ENCODE measurements at places on chromosomes 11 and 22. TPM values are rescaled to one million over a fixed set of nuclear protein-coding genes. Genes with fewer than 3 reads are reported as not detected.

Gene RIMBP3C
- 0.35 TPM for polyA plus RNA-seq

Gene SCO2
- 1.6 TPM for polyA plus RNA-seq

DNA sequence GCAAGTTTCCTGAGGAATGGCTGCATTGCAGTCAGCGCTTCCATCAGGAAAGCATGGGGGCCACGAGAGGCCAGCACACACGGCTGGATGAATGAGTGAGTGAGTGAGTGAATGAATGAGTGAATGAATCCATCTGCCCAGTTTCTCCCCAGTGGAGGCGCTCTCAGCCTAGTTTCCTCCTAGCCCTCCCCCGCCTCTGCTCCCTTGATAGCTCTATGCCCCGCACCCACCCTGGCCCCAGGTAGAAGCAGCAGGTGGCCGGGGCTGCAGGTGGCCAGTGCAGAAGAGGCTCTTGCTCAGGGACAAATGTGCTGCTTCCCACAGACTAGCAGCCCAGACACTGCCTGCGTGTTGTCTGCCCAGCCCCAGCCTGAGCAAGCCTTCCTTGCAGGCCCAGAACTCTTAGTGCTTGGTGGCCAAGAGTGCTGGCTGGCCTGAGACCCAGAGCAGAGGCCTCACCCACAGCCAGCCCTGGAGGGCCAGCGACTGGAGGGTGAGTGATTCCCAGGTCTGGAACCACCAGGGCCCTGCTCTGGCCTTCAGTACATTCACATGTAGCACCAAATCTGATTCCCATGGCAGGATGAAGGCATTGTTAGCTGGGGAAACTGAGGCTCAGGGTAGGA is 31.1 kb upstream of the PDGFB start:
- no peak for DNase-seq

GRCh38 chr11:57484141-57484710 is 23.9 kb downstream of the RTN4RL2 start:
- no peak for DNase-seq

DNA sequence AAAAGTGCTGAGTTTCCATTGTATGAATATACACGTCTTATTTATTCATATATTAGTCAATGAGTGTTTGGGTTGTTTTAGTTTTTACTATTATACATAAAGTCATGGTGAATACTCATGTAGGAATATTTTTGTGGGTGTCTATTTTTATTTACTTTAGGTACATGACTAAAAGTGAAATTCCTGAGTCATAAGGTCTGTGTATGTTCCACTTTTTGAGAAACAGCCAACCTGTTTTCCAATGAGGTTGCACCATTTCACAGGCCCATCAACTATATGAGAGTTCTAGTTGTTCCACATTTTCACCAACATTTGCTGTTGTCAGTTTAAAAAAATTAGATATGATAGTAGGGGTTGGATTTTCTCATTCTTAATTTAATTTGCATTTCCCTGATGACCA is 6.6 kb upstream of the OR6X1 start:
- no peak for DNase-seq

GRCh38 chr22:40363059-40363458 is 7.3 kb upstream of the SGSM3 start:
- DNase-seq: no peak

DNA sequence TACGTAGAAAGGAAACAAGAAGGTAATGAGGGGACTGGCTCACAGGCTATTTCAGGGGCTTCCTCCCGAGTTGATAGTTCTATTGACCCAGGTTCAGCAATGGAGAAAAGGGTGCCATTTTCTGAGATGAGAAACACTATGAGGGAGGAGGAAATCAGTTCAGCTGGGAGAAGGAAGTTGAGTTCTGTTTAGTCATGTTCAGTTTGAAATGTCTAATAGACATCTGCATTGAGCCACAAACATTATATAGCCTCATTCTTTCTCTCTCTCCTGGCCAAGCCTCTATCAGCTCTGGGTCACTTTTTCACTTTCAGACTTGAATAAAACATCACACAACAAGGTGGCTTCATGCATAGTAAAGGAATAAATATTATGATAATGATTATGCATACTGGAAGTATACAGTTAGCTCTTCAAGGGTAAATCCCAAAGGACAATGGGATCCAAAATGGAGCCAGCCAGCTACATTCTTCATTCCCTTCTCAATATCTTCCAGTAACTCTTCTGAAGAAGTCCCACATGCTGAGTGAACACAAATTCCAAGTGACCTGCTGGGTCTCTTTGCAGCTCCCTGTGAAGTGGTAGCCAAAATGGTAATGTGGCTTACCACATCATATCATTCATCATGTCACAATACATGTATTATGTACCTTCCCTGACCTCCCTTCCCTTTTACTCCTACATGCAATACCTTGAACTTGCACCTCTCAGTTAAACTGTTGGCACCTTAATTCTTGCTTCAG is 80.9 kb upstream of the CD44 start:
- DNase-seq: no peak

Gene GRAP2
- 0.61 TPM for polyA plus RNA-seq

Gene BAIAP2L2
- 1.2 TPM for polyA plus RNA-seq

DNA sequence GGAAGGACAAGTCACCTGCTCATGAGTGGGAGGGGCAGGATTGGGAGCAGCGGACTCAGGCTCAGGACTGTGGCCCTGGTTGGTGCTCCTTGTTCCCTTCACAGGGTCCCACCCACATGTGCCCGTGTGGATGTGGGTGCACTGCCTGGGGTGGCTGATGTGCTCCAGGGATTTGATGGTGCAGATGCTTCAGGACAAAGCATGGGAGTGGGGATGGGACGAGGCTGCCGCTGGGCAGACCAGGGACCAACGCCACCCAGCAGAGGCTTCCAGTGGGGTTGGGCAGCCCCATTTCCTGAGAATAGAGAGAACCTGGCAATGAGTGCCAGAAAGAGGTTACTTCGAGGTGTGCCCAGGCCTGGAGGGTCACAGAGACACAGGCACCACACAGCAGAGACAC is 65.5 kb upstream of the IGLL5 start:
- DNase-seq: no peak

DNA sequence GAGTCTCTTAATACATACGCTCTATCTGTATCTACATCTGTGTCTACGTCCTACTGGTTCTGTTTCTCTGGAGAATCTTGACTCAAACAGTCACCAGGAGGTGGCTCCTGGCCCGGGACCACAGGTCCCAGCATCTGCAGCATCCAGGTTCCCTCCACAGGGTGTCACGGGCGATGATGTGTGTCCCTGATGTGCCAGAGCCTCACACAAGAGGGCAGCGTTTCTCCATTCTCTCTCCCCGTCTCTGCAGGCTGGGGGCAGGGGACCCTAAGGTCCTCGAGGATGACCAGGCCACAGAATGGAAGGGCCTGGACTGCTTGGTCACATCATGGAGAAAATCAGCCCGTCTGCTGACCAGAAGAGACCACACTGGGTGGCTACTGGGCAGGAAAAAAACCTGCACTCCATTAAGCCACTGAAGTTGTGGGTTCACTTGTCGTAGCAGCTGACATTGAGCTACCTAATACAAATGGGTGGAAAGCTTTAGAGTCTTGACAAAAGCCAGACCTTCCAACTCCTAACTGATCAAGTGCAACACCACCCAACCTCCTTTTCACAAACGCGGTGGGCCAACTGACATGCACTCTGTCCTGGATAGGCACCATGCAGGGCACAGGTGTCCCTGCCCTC is 392.5 kb downstream of the CTTN start:
- no peak for DNase-seq

DNA sequence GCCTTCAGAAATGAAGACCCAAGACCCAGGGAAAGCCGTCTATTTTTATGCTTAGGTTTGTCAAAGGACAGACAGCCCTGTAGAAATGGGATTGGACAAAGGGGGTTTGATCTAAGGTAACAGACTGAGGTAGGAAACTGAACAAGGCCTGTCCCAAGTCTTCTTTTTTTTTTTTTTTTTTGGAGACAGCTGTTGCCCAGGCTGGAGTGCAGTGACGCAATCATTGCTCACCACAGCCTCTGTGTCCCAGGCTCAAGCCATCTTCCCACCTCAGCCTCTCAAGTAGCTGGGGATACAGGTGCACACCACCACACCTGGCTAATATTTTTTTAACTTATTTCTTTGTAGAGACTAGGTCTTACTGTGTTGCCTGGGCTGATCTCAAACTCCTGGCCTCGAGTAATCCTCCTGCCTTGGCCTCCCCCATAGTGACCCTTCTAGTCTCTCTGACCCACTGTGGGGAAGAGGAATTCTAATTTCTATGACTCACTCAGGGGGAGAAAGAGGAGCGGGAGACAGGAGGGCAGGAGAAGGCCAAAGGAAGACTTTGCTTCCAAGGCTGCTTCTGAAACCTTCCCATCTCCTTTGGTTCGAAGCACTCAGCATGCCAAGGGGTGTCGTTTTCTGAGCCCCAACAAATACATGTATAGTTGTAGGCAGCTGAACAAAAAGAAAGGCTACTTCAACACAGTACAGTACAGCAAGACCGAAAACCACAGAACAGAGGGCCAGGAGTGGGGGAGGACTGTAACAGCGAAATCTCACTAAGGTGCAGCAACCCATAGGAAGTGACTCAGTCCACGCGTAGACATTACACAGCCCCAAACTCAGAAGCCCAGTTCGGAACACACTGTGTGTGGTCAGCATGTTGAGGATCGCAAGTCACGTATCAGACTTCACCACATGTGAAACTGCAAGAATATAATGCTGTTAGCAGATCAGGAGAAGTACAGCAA is 872 bp downstream of the TMA7B start:
- no peak for DNase-seq

Gene DGCR6
- polyA plus RNA-seq: 80.0 TPM

DNA sequence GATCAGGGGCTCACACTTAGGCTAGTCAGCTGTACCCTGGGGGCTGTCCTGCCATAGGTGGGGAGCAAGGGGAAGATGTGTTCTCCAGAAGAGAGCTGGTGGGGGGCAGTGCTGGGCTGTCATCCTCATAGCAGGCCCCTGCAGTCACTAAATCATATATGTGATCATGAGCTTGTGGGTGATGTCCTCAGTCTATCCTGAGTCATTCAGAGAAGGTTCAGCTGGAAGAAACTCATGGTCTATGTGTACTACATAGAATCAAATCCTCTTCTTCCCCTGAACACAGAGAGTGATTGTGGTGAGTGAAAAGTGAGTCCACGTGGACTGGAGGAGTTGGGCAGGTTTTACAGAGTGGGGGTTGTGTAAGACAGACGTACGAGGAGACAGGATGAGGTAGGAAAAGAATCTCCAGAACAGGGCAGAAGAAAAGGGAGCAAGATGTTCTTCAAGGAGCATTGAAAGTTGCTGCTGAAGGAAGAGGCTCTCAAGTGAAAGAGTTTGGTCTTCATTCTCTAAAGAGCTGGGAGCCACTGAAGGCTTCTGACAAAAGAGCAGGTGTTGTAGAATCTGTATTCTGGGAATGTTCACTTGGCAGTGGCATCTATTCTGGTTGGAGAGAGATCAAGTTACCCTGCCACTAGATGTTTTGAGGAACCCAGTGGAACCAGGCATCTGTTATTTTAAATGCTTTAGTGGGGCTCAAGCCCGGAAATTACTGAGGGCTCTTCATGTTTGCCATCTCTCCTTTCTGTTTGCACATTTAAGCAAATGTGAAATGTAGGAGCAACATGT is 68.9 kb downstream of the C22orf31 start:
- DNase-seq: no peak

Gene NUDT8
- 3.7 TPM for polyA plus RNA-seq

Gene ARL14EP
- polyA plus RNA-seq: 34.5 TPM

DNA sequence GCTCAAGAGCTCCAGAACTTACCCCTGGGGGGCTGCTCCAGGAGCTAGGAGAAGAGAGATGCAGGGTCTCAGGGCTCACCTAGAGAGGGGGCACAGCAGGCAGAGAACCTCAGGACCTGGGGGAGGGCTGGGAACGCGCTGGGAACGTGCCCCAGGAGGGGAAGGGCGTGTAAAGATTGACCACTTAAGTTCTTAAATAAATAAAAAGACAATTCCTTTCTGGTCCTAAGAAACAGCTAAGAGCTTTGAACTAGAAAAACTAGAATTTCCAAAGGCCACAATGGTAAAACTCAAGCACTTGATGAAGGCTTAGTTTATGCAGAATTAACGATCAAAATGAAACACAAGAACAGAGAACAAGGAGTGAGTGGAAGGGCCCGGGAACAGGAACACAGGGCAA is 89.1 kb downstream of the CELSR1 start:
- DNase-seq: no peak

Gene C1QTNF4
- polyA plus RNA-seq: 9.1 TPM

DNA sequence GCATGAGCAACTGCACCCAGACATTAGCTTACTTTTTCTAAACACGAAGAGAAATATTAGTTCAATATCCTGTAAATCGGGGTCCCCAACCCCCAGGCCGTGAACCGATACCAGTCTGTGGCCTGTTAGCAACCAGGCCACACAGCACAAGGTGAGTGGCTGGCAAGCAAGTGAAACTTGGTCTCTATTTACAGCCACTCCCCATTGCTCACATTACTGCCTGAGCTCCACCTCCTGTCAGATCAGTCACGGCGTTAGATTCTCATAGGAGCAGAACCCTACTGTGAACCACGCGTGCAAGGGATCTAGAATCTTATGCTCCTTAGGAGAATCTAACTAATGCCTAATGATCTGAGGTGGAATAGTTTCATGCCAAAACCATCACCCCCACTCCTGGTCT is 27.8 kb upstream of the DEPDC7 start:
- DNase-seq: no peak

DNA sequence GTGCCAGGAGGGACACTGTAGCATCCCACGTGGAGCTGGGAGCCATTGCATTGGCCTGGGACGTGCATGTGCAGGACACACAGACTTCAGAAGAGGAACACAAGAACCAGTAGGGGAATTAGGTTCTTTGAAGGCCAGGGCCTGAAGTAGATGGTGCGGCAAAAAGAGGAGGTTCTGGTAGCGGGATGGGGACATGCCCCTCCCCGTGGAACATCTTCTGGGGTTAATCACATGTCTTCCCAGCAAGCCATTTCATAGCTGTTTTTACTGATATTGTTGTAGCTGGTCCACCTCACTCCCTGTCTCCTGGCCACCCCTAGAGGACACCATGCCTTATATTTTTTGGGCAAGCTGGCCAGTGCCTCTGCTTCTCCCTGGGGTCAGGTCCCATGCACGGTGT is 74.3 kb downstream of the SCN3B start:
- DNase-seq: no peak

Gene OR52D1
- polyA plus RNA-seq: not detected

- peak; percentile 80 for DNase-seq
Observed at GRCh38 chr11:58905721-58906547, 33.4 kb upstream of the GLYATL1 start.

DNA sequence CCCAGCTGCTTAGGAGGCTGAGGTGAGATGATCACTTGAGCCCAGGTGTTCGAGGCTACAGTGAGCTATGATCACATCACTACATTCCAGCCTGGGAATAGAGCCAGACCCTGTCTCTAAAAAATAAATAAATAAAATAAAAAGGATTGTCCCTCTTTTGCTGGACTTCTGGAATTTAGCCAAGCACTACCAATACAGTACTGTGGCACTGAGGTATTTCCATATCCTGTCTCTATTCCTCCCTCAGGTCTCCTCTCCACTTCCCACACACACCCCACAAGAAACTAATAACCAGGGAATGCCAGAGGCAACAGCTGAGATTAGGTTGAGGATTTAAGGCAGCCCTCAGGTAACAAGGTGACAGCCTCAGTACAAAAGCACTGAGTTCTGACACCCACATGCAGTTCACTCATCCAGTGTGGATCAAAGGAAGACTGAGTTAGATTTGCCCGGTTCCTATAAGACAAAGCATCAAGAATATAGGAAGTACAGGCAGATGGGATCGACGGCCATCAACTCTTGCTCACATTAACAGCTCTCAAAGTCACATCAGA is 4.5 kb upstream of the PPP2R1B start:
- DNase-seq: no peak

Gene SCGB1A1
- polyA plus RNA-seq: not detected

All from forelimb muscle (tissue), 1 donor.